ENCODE measurements at places on chromosomes 7 and 10.

DNA sequence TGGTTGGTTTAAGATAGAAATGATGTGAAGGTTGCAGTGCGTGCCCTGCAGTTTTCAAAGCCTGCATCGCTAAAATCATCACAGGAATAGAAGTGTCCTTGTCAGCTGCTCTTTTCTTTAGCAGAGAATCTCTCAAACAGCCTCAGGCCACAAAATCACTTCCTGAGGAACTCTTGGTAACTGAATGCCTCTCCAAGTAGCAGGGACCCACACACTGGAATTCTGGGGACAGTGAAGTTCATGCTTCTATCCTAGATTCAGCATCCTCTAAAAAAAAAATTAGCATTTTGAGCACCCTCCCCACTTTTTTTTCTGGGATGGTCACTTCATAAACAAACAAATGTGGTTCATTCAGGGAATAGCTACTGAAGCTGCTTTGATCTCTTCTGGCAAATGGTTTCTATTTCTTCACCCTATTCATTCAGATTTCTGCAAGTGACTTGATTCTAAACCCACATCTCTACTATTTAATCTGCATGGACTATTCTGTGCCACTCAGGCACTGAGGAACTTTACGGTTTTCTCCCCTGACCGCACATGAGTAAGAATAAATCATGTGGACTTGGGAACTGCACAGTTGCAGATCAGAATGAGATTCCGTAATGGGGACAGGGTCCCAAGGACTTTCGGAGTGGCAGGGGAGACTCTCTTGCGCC is 306.9 kb downstream of the FRMD4A start:
- H3K36me3 ChIP-seq, result peaks cover 3% of the 10 kb centered on the region
- peak overlapping the region; percentile 77 for H3K4me3 ChIP-seq
- peaks cover 9% of the 10 kb centered on the region for H3K27me3 ChIP-seq
- no peak for DNase-seq
- peaks cover 17% of the 10 kb centered on the region for H3K4me1 ChIP-seq

DNA sequence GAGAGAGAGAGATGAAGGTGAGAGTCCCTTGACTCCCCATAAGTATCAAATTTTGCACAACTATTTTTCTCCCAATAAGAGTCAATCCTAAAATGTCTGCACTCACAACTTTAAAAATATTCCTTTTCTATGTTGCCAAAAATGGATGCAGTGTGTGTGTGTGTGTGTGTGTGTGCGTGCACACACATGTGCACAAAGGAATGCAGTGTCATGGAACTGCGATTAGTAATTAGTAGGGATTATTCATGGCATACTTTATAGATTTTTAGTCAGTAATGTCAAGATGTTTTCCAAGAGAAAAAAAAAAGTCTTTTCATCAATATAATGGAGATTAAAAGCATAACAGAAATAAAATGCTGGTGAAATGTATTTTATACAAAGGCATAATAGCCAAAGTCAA is 179.1 kb upstream of the LRRTM3 start:
- DNase-seq, result no peak
- no peak overlapping the region for H3K27ac ChIP-seq
- no peaks in the 10 kb centered on the region for H3K4me1 ChIP-seq
- no peaks in the 10 kb centered on the region for H3K27me3 ChIP-seq
- H3K4me3 ChIP-seq, result no peak overlapping the region

- H3K27me3 ChIP-seq, result peaks cover 44% of the 10 kb centered on the region
- H3K4me3 ChIP-seq, result no peak overlapping the region
- peaks cover 5% of the 10 kb centered on the region for H3K36me3 ChIP-seq
- no peak overlapping the region for H3K27ac ChIP-seq
These were observed 7.7 kb downstream of the LBX1 start for GRCh38 chr10:101221549-101221948.

- H3K4me1 ChIP-seq, result peaks cover 2% of the 10 kb centered on the region
- no peak overlapping the region for H3K4me3 ChIP-seq
- no peaks in the 10 kb centered on the region for H3K36me3 ChIP-seq
- H3K27ac ChIP-seq, result no peak overlapping the region
These were observed 14.1 kb downstream of the GLI3 start for GRCh38 chr7:42222891-42223290.

DNA sequence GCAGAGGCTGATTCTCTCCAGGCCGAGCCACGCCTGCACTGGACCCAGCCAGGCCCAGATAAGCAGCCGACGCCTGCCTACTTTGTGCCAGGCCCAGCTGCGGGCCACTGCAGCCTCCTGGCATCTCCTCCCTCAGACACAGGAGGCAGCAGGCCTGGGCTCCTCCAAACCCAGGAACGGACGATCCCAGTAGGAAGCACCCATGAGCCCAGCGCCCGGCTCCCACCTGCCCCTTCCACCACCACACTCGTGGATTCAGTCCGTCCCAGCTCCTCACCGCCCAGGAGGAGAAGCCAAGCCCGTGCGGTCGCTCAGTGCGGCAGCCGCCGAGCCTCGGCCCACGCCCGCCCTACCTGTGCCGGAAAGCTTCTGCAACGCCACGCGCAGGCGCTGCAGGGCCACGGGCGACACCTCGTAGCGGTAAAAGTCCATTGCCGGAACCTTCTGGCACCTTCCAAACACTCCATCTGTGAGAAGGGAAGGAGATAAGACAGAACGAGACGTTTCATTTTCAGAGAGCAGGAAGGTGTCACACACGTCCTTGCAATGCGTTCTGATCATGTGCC is 271.1 kb downstream of the PTPRN2 start:
- H3K27ac ChIP-seq, result no peak overlapping the region
- no peaks in the 10 kb centered on the region for H3K4me1 ChIP-seq
- no peaks in the 10 kb centered on the region for H3K36me3 ChIP-seq
- H3K27me3 ChIP-seq, result peaks cover 5% of the 10 kb centered on the region
- H3K4me3 ChIP-seq, result no peak overlapping the region

DNA sequence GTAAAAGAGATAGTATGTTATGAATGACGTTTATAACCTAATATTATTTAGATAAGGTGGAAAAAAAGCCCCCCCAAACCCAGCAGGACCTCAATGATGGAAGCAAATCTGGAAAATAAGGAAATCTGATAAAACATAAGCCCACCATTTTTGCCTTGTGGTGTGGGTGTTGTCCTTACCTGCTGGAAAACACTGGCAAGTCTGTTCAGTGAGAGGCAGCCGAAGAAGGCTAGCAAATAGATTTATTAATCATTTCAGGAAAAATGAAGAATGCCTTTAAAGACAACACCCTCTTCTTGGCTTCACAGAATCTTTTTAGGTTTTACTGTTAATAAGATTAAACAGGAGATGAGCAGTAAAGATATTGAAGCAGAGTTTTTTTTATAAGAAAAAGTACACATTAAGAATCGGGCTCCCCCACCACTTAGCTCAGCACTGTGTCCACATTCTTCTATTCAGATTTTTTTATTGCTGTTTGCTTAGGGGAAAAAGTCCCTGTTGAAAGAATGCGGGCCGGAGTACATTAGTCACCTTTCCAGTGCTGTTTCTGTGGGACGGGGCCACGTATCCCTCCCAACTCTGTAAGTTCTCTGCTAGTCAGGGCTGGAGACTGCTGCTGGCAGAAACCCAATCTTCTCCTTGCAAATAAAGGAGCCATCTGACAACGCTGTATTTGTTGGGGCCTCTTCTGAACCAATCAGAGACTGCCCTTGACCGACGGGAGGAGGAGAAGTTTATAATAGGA is 104.1 kb downstream of the EVX1 start:
- no peak overlapping the region for H3K27ac ChIP-seq
- H3K36me3 ChIP-seq, result no peaks in the 10 kb centered on the region
- no peak for DNase-seq
- no peak overlapping the region for H3K4me3 ChIP-seq
- H3K4me1 ChIP-seq, result no peaks in the 10 kb centered on the region

DNA sequence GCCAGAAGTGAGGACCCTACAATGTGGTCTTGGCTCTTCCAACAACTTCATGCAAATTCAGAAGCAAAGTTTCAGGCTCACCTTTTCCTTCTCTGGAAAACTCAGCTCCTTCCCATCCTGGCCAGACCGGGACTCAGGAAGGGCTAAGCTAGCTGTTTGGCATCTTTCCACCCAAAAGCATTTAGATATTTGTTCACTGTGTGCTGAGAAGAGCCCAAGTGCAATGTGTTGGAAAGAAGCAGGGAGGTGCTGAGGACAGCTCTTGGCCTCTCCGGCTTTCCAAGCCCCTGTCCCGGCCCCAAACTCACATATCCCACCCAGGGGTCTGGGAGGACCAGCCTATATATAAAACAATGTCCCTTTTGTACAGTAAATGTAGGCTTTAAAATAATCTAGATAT is 44.5 kb downstream of the MKI67 start:
- no peak for DNase-seq
- H3K4me3 ChIP-seq, result no peak overlapping the region
- H3K4me1 ChIP-seq, result no peaks in the 10 kb centered on the region
- no peak overlapping the region for H3K27ac ChIP-seq
- H3K27me3 ChIP-seq, result no peaks in the 10 kb centered on the region
- H3K36me3 ChIP-seq, result peaks cover 12% of the 10 kb centered on the region

DNA sequence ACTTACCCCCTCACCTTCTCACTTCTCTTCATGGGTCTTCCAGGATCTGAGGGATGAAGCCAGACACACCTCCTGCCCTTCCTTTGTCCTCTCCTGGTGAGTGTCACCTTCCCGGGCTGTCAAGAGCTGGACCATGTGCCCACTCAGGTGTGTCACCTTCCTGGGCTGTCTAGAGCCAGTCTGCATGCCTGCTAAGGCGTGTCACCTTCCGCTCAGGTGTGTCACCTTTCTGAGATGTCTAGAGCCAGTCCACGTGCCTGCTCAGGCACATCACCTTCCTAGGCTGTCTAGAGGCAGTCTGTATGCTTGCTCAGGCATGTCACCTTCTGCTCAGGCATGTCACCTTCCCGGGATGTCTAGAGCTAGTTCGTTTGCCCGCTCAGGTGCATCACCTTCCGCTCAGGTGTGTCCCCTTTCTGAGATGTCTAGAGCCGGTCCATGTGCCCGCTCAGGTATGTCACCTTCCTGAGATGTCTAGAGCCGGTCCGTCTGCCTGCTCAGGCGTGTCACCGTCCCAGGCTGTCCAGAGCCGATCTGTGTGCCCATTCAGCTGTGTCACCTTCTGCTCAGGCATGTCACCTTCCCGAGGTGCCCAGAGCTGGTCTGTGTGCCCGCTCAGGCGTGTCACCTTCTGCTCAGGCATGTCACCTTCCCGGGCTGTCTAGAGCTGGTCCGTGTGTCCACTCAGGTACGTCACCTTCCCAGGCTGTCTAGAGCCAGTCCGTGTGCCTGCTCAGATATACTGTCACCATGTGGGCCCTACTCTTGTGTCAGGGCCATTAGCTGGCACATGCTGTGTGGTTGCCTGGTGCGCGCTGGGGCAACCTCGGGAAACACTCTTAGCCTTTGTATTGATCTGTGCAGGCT is 245.3 kb downstream of the EBF3 start:
- H3K4me1 ChIP-seq, result no peaks in the 10 kb centered on the region
- H3K27me3 ChIP-seq, result no peaks in the 10 kb centered on the region
- peaks cover 39% of the 10 kb centered on the region for H3K36me3 ChIP-seq
- no peak for DNase-seq
- no peak overlapping the region for H3K27ac ChIP-seq

All from memory B cell (primary cell).